Thyroid gland (tissue), 4 donors: ENCODE measurements at places on chromosomes 3 and 15. TPM values are rescaled to one million over a fixed set of nuclear protein-coding genes. Genes with fewer than 3 reads are reported as not detected.

GRCh38 chr3:159936541-159936940 is 52.1 kb upstream of the IL12A start:
- no peak overlapping the region for H3K4me3 ChIP-seq
- H3K27ac ChIP-seq, result no peak overlapping the region

The CLEC3B gene
- total RNA-seq, result 30.9 TPM

The NR1I2 gene
- not detected for total RNA-seq

DNA sequence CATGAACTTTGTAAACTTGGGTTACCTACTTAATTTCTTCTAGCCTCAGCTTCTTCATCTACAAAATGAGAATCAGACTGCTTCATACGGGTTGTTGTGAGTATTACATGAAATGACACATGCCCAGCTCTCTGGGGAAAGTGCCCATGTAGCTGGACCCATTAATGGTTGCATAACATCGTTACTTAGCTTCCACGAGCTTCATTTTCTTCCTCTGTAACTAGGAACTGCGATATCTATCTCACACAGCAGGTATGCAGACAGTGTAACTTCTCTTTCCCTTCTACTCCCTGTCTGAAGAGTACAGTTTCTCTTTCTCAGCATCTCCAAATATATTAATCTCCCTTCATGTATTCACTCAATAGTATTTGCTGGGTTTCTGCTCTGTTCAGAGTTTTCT is 37.9 kb upstream of the DLG1 start:
- no peak for DNase-seq
- H3K27me3 ChIP-seq, result no peaks in the 10 kb centered on the region
- no peak overlapping the region for H3K4me3 ChIP-seq
- no peaks in the 10 kb centered on the region for H3K36me3 ChIP-seq
- no peak overlapping the region for H3K27ac ChIP-seq

DNA sequence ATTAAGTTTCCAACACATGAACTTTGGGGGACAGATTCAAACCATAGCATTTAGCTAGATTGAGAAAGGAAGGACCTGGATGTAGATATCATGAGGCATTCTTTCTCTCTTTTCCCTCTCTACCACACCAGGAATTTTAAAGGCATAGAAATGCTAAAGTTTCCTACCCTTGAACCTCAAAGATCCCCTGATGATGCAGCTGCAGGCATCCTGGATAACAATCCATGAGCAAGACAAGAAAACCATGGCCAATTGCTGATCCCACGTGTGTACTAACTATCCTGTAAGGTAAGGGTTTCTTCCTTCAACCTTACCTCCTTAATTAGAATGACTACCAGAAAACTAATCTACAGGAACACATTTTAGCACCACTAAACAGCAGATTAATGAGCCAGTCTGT is 36.8 kb downstream of the CPNE4 start:
- no peak overlapping the region for H3K27ac ChIP-seq
- no peaks in the 10 kb centered on the region for H3K4me1 ChIP-seq
- no peak overlapping the region for H3K4me3 ChIP-seq
- H3K36me3 ChIP-seq, result no peaks in the 10 kb centered on the region
- DNase-seq, result no peak
- H3K27me3 ChIP-seq, result no peaks in the 10 kb centered on the region

- no peaks in the 10 kb centered on the region for H3K36me3 ChIP-seq
- no peak for DNase-seq
- no peaks in the 10 kb centered on the region for H3K4me1 ChIP-seq
- H3K27ac ChIP-seq, result no peak overlapping the region
- H3K27me3 ChIP-seq, result no peaks in the 10 kb centered on the region
Measured at GRCh38 chr15:91289324-91289723, 189.3 kb downstream of the SV2B start.

The CAMK2N2 gene
- total RNA-seq, result not detected

GRCh38 chr3:173913974-173914421 is 516.5 kb downstream of the NLGN1 start:
- no peak overlapping the region for H3K27ac ChIP-seq
- H3K4me1 ChIP-seq, result no peaks in the 10 kb centered on the region
- H3K4me3 ChIP-seq, result no peak overlapping the region
- no peaks in the 10 kb centered on the region for H3K27me3 ChIP-seq
- H3K36me3 ChIP-seq, result no peaks in the 10 kb centered on the region

- no peaks in the 10 kb centered on the region for H3K27me3 ChIP-seq
- no peaks in the 10 kb centered on the region for H3K36me3 ChIP-seq
- H3K4me3 ChIP-seq, result no peak overlapping the region
- H3K4me1 ChIP-seq, result peaks cover 76% of the 10 kb centered on the region
- peak overlapping the region; percentile 54 for H3K27ac ChIP-seq
Measured at GRCh38 chr3:4754180-4755086, 224.8 kb upstream of the BHLHE40 start.

- no peaks in the 10 kb centered on the region for H3K27me3 ChIP-seq
- no peaks in the 10 kb centered on the region for H3K36me3 ChIP-seq
- no peak for DNase-seq
- no peaks in the 10 kb centered on the region for H3K4me1 ChIP-seq
Measured at GRCh38 chr3:17749281-17749680, 6.8 kb upstream of the TBC1D5 start.

DNA sequence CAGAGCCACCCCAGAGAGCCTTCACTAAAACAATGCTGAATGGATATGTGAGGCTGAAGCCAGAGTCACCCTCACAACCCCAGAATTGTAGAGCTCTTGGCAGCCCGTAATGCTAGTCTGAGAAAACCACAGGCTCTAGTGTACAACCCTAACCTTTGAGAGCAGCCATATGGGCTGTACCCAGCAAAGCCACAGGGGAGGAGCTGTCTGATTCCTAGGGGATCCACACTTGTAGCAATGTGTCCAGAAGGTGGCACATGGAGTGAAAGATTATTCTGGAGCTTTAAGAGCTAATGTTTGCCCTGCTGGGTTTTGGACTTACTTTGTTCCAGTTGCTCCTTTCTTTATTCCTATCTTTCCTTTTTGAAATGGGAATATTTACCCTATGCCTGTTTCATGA is 626.8 kb downstream of the GRM7 start:
- H3K36me3 ChIP-seq, result no peaks in the 10 kb centered on the region
- H3K4me1 ChIP-seq, result no peaks in the 10 kb centered on the region
- DNase-seq, result no peak
- H3K4me3 ChIP-seq, result no peak overlapping the region
- H3K27me3 ChIP-seq, result no peaks in the 10 kb centered on the region
- no peak overlapping the region for H3K27ac ChIP-seq

- H3K27me3 ChIP-seq, result no peaks in the 10 kb centered on the region
- no peaks in the 10 kb centered on the region for H3K36me3 ChIP-seq
- no peak for DNase-seq
- no peak overlapping the region for H3K4me3 ChIP-seq
- peak overlapping the region; percentile 30 for H3K27ac ChIP-seq
- peaks cover 28% of the 10 kb centered on the region for H3K4me1 ChIP-seq
Measured at GRCh38 chr3:71072287-71072686, 511.2 kb downstream of the FOXP1 start.

- DNase-seq, result no peak
- H3K27ac ChIP-seq, result no peak overlapping the region
- H3K4me1 ChIP-seq, result peaks cover 8% of the 10 kb centered on the region
Measured at GRCh38 chr3:122973893-122974615, 53.5 kb downstream of the SEMA5B start.

- no peaks in the 10 kb centered on the region for H3K4me1 ChIP-seq
- H3K36me3 ChIP-seq, result no peaks in the 10 kb centered on the region
- H3K4me3 ChIP-seq, result no peak overlapping the region
- no peak for DNase-seq
- H3K27ac ChIP-seq, result no peak overlapping the region
- H3K27me3 ChIP-seq, result no peaks in the 10 kb centered on the region
Measured at GRCh38 chr3:78988324-78988723, 779.5 kb downstream of the ROBO1 start.

The GNAT1 gene
- not detected for total RNA-seq

The ADAMTSL3 gene
- total RNA-seq, result 14.8 TPM

- H3K27ac ChIP-seq, result no peak overlapping the region
- DNase-seq, result no peak
- no peaks in the 10 kb centered on the region for H3K36me3 ChIP-seq
Measured at GRCh38 chr3:103085465-103085864, 650.6 kb downstream of the ZPLD1 start.

GRCh38 chr3:11826628-11827265 is 19.9 kb downstream of the TAMM41 start:
- DNase-seq, result no peak
- no peaks in the 10 kb centered on the region for H3K4me1 ChIP-seq
- H3K27ac ChIP-seq, result no peak overlapping the region
- H3K36me3 ChIP-seq, result peaks cover 37% of the 10 kb centered on the region
- H3K27me3 ChIP-seq, result no peaks in the 10 kb centered on the region

GRCh38 chr15:85470563-85471271 is 90.3 kb downstream of the AKAP13 start:
- DNase-seq, result no peak
- H3K27me3 ChIP-seq, result no peaks in the 10 kb centered on the region
- H3K4me3 ChIP-seq, result no peak overlapping the region
- H3K27ac ChIP-seq, result no peak overlapping the region

The CKMT1A gene
- total RNA-seq, result 14.8 TPM

The HIGD2B gene
- not detected for total RNA-seq

DNA sequence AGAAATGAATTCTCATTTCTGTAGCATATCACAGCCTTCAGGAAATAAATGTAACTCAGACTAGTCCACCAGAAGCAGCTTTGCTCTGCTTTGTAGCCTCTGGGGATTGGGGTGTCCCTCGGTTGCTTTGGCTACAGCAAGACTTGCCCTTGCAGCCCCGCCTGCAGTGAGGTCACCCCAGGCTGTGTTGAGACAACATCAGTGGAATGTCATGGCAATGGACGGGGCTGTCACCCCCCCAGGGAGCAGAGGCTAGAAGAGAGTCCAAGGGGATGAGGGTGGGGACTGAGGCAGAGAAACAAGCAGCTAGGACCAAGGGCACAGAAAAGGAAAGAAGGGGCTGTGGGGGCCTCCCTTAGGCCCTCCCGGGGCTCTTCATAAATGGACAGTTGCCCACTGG is 854 bp downstream of the CLEC3B start:
- peaks cover 3% of the 10 kb centered on the region for H3K4me1 ChIP-seq
- no peaks in the 10 kb centered on the region for H3K27me3 ChIP-seq
- peak; percentile 20 for DNase-seq

GRCh38 chr3:160006282-160007163 is 17.9 kb downstream of the IL12A start:
- DNase-seq, result peak; percentile 58
- no peak overlapping the region for H3K4me3 ChIP-seq
- H3K4me1 ChIP-seq, result no peaks in the 10 kb centered on the region
- no peak overlapping the region for H3K27ac ChIP-seq

GRCh38 chr3:42229942-42230688 is 35.9 kb downstream of the CCK start:
- H3K4me1 ChIP-seq, result no peaks in the 10 kb centered on the region
- H3K27me3 ChIP-seq, result no peaks in the 10 kb centered on the region
- H3K27ac ChIP-seq, result no peak overlapping the region
- H3K36me3 ChIP-seq, result no peaks in the 10 kb centered on the region
- no peak overlapping the region for H3K4me3 ChIP-seq
- DNase-seq, result no peak

DNA sequence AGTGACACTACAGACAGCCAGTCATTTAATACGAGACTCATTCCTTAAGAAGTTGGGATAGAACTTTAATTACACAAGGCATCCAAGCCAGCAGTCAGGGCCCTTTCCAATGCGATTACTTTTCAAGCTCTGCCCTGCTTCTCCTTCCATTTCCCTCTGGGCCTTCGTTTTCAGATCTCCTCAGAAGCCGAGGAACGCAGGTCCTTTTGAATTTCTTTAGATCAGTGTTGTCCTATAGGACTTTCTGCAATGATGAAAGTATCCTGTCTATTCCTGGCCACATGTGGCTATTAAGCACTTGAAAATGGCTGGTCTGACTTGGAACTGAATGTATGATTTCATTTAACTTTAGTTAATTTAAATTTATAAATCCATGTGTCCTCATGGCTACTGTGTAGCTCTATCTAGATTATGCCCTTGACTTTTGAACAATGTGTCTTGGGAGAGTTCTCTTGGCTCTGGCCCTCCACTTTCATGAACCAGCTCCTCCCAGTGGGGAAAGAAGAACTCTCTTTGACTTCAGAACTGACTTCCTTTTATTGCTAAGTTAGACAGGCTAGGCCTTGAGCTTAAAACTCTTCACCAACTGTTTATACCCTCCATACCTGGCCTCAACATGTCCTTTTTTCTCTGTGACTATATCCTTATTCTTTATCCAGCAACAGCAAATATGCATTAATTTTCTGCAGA is 22.6 kb downstream of the TGFBR2 start:
- H3K27ac ChIP-seq, result peak overlapping the region; percentile 17
- no peaks in the 10 kb centered on the region for H3K36me3 ChIP-seq
- no peaks in the 10 kb centered on the region for H3K27me3 ChIP-seq
- H3K4me3 ChIP-seq, result no peak overlapping the region
- DNase-seq, result no peak
- peaks cover 41% of the 10 kb centered on the region for H3K4me1 ChIP-seq

DNA sequence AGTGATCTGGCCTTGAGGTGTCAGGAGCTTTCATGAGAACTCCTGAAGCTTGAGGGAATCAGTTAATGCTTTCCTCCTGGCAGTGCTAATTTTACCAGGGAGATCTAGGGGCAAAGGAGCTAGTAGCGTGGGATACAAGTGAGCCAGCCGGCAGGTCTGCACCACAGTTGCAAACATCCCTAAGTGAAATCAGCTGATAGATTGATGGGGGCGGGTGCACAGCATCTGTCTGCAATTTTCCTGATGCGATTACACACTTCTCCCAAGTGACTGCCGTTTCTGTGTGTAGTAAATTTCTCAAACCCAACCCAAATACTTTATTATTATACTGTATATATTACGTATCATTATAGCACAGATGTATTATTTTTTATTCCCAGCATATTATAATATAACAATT is 304.5 kb downstream of the AGBL1 start:
- no peaks in the 10 kb centered on the region for H3K36me3 ChIP-seq
- H3K4me3 ChIP-seq, result no peak overlapping the region
- no peak for DNase-seq
- H3K27ac ChIP-seq, result no peak overlapping the region
- no peaks in the 10 kb centered on the region for H3K27me3 ChIP-seq

The LSAMP gene
- total RNA-seq, result 1.7 TPM

DNA sequence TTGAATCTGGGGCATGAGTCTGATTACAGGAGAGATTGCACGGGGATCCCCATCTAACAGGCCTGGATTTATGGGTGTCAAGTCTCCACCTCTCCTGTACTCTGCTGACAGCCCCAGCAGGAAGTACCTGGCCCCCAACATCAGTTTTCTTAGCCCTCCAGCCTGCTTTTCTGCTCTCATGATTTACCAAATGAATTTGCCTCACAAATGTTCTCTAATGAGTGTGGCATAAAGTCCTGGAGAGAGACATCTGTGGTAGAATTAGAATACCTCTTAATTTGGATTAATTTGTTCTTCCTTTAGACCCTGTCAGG is 60.1 kb downstream of the FNDC3B start:
- H3K4me3 ChIP-seq, result no peak overlapping the region
- H3K27me3 ChIP-seq, result no peaks in the 10 kb centered on the region
- no peaks in the 10 kb centered on the region for H3K36me3 ChIP-seq
- peak overlapping the region; percentile 4 for H3K27ac ChIP-seq
- DNase-seq, result no peak

The VWA5B2 gene
- total RNA-seq, result 0.88 TPM

DNA sequence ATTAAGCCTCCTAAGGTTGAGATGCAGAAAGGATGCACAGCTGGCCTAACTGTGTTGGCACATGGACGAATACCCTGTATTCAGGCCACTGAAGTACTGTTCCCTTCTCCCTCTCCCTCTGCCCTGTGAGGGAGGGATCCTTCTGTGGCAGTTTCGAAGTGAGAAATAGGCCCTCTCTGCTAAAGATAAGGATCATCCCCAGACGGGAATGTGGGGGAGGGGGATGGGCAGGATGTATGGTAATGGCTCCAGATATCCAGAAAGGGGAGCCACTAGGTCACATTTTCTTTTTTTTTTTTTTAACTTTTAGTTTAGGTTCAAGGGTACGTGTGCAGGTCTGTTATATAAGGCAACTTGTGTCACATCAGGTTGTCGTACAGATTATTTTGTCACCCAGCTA is 463.1 kb downstream of the TBL1XR1 start:
- DNase-seq, result no peak
- no peaks in the 10 kb centered on the region for H3K27me3 ChIP-seq
- H3K27ac ChIP-seq, result no peak overlapping the region
